Femur (tissue), 1 donor: ENCODE measurements at places on chromosomes 5 and 9.

- no peak for DNase-seq
Measured at GRCh38 chr9:70262366-70262765, 3.6 kb downstream of the SMC5 start.

DNA sequence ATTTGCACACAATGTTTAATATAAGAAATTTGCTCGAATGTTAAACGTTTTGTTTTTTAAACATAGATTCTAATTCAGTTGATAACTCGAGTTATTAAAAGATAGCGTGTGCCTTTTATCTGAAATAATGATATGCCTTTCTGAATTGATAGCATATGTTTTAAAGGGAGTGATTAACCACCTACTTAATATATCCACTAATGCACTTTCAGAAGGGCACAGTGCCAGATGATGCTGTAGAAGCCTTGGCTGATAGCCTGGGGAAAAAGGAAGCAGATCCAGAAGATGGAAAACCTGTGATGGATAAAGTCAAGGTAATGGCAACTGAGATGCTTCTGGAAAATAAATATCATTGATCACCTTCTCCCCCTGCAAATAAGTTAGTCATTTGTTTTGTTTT is 53.9 kb downstream of the ERAP1 start:
- DNase-seq = no peak

DNA sequence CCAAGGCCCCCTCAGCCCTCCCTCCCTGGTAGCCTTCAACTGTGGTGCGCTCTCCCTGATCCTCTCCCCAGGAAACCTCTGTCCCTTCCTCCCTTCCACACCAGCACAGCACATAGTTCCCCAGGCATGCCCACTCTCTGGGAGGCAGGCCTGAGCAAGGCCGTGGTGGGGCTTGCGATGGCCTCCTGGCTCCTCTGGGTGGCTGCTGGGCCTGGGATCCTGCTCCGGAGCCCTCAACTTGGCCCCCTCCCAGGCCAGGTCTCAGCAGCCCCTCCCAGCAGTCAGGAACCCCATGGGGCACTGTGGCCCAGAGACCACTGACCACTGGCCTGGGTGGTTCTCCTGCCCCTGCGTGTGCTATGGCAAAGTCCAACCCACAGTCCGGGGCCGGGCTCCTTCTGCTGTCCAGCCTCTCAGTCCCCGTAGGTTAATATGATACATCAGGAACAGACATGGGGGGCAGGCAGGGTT is 125.8 kb downstream of the ZNF354C start:
- no peak for DNase-seq

DNA sequence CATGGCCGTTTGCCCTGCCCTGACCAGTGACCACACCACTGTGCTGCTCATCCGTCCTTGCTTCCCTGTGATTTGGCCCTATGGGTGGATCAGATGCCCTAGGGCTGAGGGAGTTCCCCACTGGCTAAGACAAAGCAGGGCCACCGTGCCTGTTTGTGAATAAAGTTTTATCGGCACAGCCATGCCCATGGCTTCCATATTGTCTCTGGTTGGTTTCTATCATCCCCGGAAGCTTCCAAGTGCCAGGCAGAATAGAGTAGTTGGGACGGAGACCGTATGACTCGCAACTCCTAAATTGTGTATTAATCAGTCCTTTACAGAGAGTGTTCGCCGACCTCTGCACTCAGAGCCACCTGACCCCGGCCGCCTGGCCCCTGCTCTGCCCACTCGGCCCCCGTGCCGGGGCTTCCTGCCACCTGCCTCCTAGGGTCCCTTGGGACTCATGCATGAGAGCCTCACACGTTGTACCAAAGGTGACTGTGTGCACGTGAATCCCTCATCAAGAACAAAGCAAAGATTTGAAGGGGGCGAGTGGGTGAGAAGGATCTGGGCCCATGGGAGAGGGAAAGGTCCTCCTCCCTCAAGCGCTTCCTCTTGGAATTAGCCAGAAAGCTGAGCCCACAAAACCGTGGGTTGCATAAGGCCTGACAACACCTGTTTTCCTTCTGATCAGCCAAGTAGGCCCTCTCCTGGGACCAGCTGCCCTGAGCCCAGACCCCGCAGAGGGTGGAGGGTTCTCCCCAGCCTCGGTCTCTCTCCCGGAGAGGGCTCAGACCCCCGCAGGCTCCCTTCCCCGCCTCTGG is 11.7 kb upstream of the FCN2 start:
- DNase-seq = no peak

GRCh38 chr5:170571281-170571731 is 67.5 kb downstream of the KCNIP1 start:
- DNase-seq = no peak
